CD14-positive monocyte (primary cell): ENCODE measurements at places on chromosomes 6 and 20. TPM values are rescaled to one million over a fixed set of nuclear protein-coding genes. Genes with fewer than 3 reads are reported as not detected.

GRCh38 chr6:102313699-102314098 is 920.2 kb downstream of the GRIK2 start:
- H3K4me1 ChIP-seq = no peaks in the 10 kb centered on the region
- no peak overlapping the region for H3K4me3 ChIP-seq
- H3K27ac ChIP-seq = no peak overlapping the region
- H3K36me3 ChIP-seq = no peaks in the 10 kb centered on the region
- no peaks in the 10 kb centered on the region for H3K27me3 ChIP-seq

GRCh38 chr6:138485005-138485545 is 14.2 kb downstream of the NHSL1 start:
- no peaks in the 10 kb centered on the region for H3K27me3 ChIP-seq
- H3K4me1 ChIP-seq = no peaks in the 10 kb centered on the region
- no peak for DNase-seq
- H3K27ac ChIP-seq = no peak overlapping the region

DNA sequence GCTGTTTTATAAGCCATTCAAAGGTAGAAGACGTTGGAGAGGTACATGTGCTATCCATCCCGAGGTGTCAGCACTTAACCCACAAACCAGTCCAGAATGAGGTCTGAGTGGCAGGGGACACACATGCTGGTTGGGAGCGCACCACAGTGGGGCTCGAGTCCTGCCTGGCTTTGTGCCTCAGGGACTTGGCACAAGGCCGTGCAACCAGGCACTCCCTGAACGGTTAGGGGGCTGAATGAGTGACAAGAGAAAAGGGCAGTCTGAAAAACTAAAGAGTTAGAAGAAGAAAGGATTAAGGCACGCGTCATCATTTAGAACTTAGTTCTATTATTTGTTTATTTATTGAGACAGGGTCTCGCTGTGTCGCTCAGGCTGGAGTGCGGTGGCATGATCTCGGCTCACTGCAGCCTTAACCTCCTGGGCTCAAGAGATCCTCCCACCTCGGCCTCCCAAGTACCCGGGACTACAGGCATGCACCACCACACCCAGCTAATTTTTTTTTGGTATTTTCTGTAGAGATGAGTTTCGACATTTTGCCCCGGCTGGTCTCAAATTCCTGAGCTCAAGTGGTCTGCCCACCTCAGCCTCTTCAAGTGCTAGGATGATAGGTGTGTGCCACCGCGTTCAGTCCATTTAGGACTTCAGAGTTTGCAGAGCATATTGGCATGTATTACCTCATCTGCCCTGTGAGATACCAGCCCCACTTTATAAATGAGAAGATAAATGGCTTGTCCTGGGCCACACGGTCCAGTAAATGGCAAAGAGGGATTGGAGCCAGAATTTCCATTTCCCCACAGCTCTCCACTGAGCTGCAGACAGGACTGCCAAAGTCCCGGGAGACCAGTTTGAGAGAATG is 47.4 kb upstream of the IRF4 start:
- no peak overlapping the region for H3K27ac ChIP-seq
- no peaks in the 10 kb centered on the region for H3K27me3 ChIP-seq
- H3K36me3 ChIP-seq = peaks cover 56% of the 10 kb centered on the region
- H3K4me1 ChIP-seq = peaks cover 41% of the 10 kb centered on the region
- no peak for DNase-seq

DNA sequence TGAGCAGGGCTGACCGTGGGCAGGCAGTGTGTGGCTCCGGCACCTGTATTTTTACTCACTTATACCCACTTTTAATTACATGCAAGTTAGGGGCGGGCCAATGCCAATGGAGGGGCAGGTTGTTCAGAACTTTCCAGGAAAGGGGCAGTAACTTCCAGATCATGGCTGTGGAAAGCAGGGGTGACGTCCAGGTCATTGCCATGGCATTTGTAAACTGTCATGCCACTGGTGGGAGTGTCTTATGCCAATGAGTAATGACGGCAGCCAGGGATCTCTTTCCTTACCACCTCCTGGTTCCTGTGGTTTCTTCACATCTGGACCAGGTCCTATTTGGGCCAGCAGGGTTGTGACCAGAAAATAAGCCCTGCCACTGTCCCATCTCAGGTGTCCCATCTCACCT is 258.7 kb downstream of the THBS2 start:
- H3K27ac ChIP-seq = no peak overlapping the region
- H3K4me3 ChIP-seq = no peak overlapping the region
- no peak for DNase-seq
- no peaks in the 10 kb centered on the region for H3K36me3 ChIP-seq
- H3K4me1 ChIP-seq = no peaks in the 10 kb centered on the region
- no peaks in the 10 kb centered on the region for H3K27me3 ChIP-seq

The PRPH2 gene
- polyA plus RNA-seq = not detected

The TRAPPC3L gene
- not detected for polyA plus RNA-seq

GRCh38 chr20:54044156-54044555 is 26.2 kb downstream of the BCAS1 start:
- no peak overlapping the region for H3K4me3 ChIP-seq
- no peaks in the 10 kb centered on the region for H3K36me3 ChIP-seq
- H3K27ac ChIP-seq = no peak overlapping the region
- DNase-seq = peak; percentile 15
- H3K4me1 ChIP-seq = no peaks in the 10 kb centered on the region

DNA sequence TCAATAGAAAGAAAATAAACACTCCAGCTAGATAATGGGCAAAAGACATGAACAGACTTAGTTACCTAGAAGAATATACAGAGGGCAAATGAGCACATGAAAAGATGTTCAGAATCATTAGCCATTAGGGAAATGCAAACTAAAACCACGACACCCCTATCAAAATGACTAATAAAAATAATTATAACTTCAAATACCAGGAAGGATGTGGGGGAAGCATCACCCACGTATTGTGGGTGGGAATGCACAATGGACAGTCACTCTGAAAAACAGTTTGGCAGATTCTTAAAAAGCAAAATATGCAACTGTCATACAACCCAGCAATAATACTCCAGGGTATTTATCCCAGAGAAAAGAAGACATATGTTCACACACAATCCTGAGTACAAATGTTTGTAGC is 92.6 kb downstream of the DLL1 start:
- H3K36me3 ChIP-seq = no peaks in the 10 kb centered on the region
- H3K4me1 ChIP-seq = no peaks in the 10 kb centered on the region
- H3K27ac ChIP-seq = no peak overlapping the region
- H3K27me3 ChIP-seq = peaks cover 3% of the 10 kb centered on the region
- no peak for DNase-seq
- H3K4me3 ChIP-seq = no peak overlapping the region

The VSX1 gene
- polyA plus RNA-seq = not detected

DNA sequence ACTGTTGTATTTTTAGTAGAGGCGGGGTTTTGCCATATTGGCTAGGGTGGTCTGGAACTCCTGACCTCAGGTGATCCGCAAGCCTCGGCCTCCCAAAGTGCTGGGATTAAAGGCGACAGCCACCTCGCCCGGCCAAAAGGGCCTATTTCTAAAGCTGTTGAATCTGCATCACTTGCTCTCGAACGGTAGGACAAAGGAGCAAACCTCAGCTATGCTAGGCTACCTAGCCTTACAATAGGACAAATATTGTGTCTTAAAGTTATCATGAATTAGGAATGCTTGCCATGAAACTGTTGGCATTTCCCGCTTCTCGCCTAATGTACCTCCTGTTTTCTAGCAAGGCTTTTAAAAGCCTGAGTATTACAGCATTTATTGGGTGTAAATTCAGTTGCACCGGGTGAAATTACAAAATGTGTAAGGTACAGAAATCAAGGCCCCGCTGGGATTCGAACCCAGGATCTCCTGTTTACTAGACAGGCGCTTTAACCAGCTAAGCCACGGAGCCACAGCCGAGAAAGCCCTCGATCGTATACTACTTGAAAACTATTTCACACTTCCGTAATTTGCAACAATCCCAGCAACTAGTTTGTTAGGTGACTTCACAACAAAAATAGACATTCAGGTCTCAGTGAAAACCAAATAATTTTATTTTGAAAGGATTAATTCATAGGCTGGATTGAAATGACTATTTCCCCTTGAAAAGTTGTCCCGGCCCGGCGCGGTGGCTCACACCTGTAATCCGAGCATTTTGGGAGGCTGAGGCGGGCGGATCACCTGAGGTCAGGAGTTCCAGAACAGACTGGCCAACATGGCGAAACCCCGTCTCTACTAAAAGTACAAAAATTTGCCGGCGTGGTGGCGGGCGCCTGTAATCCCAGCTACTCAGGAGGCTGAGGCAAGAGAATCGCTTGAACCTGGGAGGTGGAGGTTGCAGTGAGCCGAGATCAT is 211.6 kb upstream of the ZNF184 start:
- no peak overlapping the region for H3K27ac ChIP-seq
- peaks cover 27% of the 10 kb centered on the region for H3K4me1 ChIP-seq
- H3K27me3 ChIP-seq = peaks cover 36% of the 10 kb centered on the region

DNA sequence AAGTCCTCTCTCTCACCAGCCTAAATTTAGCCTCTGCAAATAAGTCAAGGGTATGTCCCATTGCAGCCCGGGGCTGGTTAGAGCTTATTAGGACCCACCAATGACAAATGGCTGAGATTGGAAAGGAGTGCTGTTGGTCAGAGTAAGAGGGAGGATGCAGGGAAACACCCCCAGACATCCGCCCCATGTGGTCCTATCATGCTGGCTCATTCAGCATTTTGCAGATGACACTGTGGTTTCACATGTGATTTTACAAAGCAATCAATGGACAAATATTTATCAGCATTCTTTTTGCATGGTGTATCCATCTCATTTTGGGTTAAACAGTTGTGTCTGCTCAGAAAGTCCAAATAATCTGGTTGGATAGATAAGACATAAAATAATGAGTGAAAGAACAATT is 152.2 kb upstream of the EXOC2 start:
- no peaks in the 10 kb centered on the region for H3K36me3 ChIP-seq
- no peak overlapping the region for H3K4me3 ChIP-seq
- H3K4me1 ChIP-seq = no peaks in the 10 kb centered on the region
- H3K27me3 ChIP-seq = no peaks in the 10 kb centered on the region
- no peak for DNase-seq
- no peak overlapping the region for H3K27ac ChIP-seq

The SNTA1 gene
- polyA plus RNA-seq = 0.56 TPM

The IDH3B gene
- 103 TPM for polyA plus RNA-seq

GRCh38 chr6:78909391-78909790 is 42.0 kb downstream of the IRAK1BP1 start:
- H3K27ac ChIP-seq = no peak overlapping the region
- H3K27me3 ChIP-seq = peaks cover 12% of the 10 kb centered on the region
- H3K36me3 ChIP-seq = no peaks in the 10 kb centered on the region
- peaks cover 27% of the 10 kb centered on the region for H3K4me1 ChIP-seq
- peak; percentile 45 for DNase-seq

DNA sequence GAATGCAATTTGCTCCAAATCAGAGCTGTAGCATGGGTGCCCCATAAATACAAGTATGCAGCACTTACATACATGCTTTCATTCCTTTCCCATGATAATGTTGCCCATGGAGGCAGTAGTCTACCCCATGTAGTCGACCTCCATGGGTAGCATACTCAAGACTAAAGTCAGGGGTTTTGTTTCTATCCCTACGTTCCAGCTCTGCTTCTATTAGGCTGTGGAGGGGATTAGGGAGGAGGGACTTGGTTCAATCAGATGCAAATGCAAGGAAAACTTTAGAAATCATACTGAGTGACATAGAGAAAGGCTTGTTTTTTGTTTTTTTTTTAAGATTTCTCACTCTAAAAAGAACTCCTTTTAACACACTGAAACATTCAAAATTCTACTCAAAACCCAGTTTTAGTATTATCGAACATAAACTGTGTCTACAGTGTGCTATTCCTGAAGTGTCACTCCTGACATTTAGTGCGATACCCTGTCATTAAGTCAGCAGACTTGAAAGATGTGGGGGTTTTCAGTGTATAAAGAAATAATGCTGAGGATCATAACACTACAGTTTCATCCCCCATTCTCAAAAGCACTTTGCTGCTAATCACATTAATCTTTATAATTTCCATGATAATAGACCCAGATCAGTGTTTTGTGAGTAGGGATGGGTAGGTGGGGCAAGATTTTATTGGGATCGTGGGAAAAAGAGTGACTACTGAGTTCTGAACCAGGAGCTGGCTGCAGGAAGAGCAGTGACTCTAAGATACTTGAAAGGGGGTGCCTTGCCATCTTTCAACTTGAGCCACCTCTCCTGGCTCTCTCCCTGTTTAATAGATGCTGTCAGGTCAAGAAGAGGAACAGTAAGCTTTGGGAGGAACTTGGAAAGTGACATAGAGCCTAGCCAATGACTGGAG is 40.4 kb upstream of the SCML4 start:
- H3K36me3 ChIP-seq = peaks cover 11% of the 10 kb centered on the region
- H3K27me3 ChIP-seq = no peaks in the 10 kb centered on the region
- no peak overlapping the region for H3K27ac ChIP-seq
- no peak for DNase-seq
